ENCODE measurements at places on chromosomes 2 and 18.

- peak; percentile 42 for DNase-seq
Observed at GRCh38 chr2:156435718-156436496, at the start of gene GPD2. TSS of gene GPD2 (plus strand) at chr2:156436379. CDS start at chr2:156476106, 39,727 bp downstream.

DNA sequence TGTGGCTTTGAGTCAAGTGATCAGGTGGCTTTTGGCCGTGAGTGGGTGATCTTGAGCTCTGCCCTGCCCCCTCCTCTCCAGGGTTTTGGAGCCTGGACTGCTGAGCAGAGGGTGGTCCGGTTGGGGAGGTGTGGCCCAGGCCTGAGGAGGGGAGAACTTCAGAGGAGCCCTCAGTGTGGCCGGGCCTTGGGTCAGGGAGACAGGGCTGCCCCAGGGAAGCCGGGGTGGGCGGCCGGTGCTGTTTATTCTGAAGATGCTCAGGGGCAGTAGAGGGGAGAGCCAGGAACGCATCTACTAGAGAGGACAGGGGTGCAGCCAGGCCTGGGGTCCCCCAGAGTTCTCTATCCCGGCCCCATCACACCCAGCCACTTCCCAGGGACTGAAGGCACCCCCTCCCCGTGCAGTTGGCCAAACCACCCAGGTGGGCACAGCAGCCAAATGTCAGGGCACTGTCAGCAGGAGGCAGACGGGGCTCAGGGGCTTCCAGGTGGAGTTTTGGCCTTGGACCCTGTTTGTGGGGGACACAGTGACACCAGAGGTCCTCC lies 963 bp downstream of the ERFE start:
- DNase-seq = no peak

DNA sequence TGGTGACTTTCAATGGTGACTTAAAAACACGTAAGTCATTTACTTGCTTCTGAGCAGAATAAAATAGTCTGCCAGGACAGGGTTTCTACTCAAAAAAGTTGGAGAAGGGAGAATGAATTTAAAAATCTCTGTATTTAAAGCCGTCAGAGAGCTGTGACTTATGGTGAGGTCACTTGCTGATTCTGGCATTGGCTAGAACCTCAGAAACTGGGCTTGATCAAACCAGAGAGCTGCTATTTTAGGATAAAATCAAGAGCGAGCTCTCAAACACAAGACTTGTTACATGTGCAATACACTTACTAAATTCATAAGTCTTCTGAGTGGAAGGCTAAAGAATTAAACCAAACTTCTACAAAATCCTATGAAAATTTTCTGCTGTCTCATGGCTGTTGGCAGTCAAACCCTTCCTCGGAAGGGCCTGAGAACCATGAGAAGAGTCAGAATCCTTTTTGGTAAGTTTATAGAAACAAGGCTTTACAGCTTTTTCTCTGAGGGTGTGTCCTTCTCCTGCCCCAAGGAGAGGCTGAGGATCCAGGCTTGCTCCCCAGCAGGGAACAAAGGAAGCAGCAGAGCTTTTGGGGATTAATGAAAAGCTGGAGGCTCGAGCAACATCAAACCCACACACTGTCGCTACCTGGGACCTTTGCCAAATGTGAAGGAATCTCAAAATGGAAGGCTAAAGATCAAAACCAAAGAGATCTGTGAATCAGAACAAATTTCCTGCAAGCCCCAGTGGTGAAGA lies 816.4 kb downstream of the SOCS6 start:
- DNase-seq = no peak

DNA sequence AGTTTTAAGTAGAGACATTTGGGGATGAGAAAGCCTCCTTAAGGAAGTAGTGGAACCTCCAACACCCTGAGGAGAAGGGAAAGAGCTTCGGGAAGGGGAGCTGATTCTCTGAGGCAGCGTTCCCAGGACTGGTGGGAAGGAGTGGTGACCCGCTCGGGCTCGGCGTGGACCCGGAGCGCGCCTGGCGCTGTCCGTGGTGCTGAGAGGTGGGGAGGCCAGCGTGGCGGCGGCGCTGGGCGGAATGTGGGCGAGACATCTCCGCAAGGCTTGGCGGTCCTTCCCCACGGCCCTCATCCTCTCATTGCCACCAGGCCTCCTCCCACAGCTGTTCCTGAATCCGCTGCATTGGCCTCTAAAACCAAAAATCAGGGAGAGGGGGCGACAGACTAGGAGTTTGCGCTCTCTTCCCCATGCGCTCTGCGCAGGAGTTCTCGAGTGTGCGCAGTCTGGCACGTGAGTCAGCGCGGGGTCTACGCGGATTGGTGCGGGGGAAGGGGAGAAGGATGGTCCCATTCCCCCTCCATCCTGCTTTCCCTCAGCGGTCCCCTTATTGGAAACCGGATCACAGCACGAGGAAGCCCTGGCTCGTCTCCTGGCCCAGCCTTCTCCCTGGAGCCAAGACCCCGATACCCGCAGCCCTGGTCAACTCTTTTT lies 857 bp downstream of the RESP18 start:
- DNase-seq = no peak

- DNase-seq = no peak
Observed at GRCh38 chr2:149145314-149146295, 107.1 kb downstream of the LYPD6B start.

DNA sequence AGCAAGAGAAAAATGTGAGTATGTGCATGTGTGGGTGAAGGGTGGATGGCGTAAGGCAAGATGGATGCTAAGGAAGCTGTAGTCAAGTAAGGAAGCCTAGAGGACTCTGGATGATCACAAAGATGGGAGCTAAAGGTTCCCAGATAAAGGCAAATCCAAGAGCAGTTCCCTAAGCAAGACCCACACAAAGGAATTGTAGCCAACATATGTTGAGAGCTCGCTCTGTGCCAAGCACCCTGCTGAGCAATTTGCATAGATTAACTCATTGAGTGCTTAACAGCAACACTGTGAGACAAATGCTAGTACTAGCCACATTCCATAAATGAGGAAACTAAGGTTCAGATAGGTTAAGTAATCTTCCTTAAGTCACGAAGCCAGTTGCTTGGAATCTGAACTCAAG lies 132.6 kb downstream of the C1D start:
- DNase-seq = no peak

- no peak for DNase-seq
Observed at GRCh38 chr18:47413327-47413726, 161.9 kb upstream of the SKOR2 start.

DNA sequence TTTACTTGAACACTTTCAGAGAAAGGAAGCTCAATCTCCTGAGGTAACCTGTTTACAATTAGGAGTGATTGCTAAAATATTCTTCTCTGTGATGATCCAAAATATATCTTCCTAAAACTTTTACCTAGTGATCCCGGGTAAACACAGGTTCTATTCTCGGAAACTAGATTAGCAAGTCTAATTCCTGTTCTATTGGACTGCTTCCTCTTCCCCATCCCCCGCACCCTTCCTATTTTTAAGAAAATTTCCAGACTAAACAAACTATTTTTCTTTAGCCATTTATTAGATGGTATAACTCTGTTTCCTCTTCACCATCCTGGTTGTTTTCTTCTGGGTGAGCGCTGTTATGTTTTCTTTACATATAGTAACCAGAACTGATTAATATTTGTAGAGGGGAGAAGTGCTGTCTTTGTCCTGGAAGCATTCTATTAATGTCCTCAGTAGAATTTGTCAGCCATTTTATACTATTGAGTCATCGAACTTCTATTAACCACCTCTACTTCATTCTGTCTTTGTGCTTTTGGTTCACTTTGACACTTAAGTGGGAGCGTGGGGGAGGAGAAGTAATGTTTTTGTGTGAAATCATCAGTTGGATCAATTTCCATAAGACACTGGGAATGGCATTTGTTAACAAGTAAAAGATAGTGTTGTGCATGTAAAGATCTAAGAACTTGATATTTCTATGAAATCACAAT lies 31.8 kb downstream of the CREB1 start:
- no peak for DNase-seq

DNA sequence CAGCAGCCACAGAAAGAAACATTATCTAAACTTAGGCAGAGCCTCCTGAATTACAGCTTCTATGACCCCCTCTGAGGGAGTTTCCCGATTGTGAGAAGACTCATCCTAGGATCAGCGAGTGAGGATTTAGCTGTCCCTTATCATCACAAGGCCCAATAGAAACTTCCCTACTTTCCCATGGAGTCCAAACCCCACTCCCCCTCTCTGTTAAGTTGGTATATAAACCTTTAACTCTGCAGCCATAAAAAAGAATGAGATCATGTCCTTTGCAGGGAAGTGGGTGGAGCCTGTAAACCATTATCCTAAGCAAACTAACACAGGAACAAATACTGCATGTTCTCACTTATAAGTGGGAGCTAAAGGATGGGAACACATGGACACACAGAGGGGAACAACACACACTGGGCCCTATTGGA lies 78.8 kb downstream of the MYL12B start:
- DNase-seq = no peak

GRCh38 chr2:221104361-221104811 lies 467.7 kb downstream of the EPHA4 start:
- DNase-seq = no peak

- DNase-seq = no peak
Observed at GRCh38 chr2:101277111-101277510, 24.4 kb downstream of the CNOT11 start.

DNA sequence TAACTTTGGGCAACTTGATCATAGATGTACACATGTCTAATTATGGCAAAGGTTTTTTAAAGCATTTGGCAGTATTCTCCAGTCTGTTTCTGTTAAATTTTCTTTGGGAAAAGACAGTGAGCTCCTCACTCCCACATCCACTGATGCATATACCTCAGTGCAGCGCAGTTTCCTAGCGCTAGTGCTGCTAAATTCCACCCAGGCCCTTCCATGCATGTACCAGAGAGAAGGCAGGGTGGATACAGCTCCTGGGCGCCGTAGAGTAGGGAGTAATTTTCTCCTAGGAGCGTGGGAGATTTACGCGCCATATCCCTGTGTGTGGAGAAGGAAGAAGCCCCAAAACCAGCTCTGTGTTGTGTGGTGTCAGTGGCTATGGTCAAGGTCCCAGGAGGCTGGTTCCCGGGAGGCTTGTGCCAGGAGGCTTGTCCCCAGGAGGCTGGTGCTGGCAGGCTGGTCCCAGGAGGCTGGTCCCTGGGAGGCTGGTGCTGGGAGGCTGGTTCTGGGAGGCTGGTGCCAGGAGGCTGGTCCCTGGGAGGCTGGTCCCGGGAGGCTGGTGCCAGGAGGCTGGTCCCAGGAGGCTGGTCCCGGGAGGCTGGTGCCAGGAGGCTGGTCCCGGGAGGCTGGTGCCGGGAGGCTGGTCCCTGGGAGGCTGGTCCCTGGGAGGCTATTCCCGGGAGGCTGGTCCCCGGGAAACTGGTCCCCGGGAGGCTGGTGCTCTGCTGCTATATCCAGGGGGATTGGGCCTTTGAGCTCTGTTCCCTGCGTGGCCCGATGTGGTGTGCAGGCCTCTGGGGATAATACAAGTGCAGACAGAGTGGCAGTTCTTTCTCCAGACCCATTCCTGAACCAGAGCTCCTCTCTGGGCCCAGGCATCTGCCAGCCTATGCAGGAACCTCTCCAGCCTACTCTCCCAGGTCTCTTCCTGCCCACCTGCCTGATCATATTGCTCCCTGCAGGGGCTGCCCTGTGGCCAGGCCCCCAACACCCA lies 161.2 kb downstream of the SEPTIN10 start:
- no peak for DNase-seq

GRCh38 chr2:112880091-112880531 lies 30.9 kb upstream of the IL37 start:
- no peak for DNase-seq

- no peak for DNase-seq
Observed at GRCh38 chr2:196750291-196750923, 49.1 kb downstream of the GTF3C3 start.

DNA sequence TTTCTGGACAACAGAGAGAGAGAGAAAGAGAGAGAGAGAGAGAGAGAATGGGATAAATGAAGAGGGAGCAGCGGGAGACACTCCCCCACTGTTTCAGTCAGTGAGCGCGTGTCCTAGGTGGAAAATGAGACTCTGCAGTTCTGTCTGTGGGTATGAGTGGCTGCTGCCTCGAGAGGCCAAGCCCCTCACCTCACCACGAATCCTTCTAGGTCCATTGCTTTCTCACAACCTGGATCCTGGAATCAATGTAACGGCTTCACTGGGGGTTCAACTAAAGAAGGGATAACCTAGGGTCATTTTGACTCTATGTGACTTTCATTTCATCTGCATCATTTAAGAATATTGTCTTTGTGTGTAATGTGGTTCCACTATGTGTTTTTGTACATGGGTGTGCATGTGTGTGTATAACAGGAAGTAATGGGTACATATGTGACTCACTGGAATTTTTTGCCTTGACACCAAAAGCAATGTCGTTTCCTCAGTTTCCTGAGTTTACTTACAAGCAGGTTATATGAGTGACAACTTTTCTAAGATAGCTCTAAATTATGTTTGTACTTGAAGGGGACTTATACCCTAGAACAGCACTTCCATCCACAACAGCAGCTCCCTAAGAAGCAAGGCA lies 221.4 kb upstream of the TRIB2 start:
- no peak for DNase-seq

- no peak for DNase-seq
Observed at GRCh38 chr2:44233450-44234128, 41.7 kb upstream of the SLC3A1 start.

DNA sequence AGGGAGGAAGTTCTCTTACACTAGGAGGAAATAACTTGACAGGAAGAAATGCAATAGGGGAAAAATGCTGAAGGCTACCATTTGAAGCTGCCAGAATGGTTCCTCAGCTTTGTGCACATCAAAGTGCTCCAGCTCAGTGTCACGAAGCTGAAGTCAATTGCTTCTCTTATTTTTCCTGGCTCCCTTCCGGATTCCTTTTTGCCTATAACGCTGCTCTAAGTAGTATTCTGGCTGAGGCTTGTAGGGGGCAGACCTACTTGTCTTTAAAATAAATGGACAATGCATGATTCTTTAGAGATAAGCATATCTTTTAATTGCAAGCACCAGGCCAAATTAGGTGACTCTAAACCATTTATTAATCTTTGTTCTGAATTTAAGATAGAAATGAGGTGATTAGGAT lies 60.3 kb upstream of the SCN1A start:
- no peak for DNase-seq

DNA sequence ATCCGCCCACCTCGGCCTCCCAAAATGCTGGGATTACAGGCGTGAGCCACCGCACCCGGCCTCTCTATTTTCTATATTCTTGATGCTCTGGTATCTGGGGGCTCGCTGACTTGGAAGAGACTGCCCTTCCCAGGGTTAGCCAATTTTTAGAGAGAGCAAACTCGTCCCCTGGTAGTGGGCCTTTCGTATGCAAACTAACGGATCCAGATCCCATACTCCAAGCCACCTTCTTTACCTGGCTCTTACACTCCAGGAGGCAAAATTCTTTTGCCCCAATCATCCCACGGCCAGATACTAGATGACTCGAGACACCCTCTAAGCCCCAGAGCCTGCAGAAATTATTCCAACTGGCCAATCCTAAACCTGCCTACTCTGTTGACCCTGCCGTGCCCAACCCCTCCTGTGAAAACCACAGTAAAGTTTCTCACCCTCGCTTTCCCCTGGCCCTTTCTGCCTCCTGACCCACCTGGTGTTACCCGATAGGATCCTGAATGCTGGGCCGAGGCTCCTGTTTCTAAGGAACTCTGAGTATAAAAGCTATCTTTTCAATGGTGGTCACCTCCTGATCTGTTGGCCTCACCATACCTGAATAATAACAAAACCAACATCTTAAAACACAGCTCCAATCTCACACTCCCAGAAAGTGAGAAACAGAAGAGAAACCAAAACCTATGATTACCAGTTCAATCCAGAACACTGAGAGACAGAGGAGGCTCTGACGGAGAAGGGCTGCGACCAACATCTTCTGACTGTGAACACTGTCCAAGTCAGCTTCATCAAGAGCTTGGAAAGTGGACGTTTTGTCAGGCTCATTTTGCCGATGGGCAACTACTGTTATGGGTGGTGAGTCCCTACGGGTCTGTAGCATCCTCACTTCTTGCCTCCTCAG lies 57.6 kb upstream of the ZNF532 start:
- DNase-seq = no peak

Measured in GF-D8 (cell line).